Amygdala (tissue), 56 donors: ENCODE measurements at places on chromosomes 6 and 20.

DNA sequence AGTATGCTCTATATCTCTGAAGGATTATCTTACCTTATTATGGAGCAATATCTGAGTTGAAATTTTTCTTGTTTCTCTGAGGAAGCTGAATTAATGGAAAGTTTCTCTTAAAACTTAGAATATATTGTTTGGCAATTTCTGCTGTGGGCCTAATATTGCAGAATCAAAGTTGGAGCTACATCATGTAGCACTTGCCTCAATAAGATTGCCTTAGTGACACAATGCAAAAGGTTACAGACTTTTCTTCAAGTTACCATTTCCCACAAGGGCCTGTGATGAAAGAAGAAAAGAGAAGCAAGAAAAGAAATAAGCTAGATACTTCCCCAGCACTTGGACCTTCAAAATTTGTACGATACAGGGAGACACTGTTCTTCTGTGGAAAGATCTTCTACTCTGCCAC, 151.2 kb downstream of the SOBP start:
- no peak for DNase-seq

GRCh38 chr6:136740050-136740974, 52.0 kb downstream of the MAP3K5 start:
- no peak for DNase-seq

GRCh38 chr6:154058963-154059680, 20.1 kb downstream of the OPRM1 start:
- DNase-seq, result no peak

DNA sequence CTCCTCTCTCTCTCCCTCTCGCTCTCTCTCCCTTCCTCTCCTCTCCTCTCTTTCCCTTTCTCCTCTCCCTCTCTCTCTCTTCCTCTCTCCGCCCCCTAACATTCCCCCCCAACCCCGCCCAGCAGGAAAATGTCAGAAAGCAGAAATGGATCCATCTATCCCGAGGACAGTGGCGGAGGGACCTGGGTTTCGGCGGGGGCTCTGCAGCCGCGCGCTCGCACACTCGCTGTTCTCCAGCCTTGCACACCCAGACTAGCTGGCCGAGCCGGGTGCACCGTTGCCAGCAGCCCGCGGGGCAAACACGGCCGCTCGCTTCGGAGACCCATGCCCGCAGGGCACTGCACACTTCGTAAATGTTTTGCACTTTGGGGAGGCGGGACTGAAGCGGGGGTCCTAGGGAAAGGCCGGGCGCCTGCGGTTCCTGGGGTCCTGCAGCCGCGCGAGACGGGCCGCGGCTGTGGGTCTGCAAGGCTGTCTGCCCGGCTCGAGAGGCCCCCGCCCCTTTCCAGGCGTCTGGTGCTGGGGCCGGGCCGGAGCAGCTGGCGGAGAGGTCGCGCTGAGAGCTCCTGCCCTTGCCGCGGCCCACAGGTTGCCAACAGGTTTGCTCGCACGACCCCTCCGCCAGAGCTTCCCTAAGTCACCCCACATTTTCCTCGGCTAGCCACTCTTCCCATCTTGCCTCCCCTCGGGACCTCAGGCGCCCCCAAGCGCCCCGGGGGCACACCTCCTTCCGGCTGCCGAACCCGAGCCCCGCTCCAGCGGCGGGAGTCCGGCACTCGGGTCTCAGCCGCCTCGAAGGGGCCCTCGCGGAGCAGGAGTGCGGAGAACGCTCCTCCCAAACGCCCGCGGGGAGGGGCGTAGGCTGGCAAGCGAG, 818 bp upstream of the MDGA1 start:
- no peak for DNase-seq

- no peak for DNase-seq
These were observed 225.5 kb downstream of the BCKDHB start for GRCh38 chr6:80331974-80332373.

DNA sequence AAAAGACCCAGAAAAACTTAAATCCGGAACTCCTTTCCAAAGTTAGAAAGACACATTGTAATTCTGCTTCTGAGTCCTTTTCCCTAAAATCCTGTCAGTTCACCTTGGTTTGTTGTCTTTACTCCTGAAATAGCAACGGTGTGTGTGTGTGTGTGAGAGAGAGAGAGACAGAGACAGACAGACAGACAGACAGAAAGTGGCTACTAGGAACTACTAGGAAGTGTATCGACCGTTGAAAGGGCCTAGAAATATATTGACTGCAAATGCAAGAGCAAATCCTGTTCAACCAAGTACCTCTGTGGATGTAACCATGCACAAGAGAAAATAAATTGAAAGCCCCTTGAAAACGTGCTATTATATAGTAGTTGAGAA, 100.0 kb upstream of the MLIP start:
- no peak for DNase-seq

DNA sequence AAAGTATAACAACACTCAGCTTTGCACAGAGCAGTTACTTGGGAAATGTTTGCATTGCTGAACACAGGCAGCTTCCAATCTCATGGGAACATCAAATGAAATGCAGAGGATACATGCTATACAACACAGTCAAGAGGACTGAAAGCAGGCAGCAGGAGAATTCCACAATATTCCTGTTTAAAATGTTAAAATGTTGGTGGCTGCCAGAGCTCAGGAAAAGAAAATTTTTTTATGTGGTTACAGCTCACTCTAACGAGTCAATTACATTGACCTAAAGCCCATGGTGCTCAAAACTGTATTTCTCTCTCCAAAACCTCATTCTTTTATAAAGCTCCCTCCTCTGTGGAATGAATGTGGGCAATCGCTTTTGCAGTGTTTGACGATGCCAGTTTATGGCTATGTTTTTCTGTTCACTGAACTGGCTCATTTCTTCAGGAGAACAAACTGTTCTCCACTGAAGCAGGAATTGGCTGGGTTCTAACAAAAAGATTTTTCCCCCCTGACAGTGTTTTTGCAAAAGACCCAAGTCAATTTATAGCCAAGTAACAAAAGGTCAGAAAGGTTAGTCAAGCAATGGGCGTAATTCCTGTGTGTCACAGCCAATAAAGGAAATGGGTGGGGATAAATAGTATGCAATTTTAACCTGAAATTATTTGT, 69.0 kb downstream of the ZHX3 start:
- DNase-seq, result no peak

DNA sequence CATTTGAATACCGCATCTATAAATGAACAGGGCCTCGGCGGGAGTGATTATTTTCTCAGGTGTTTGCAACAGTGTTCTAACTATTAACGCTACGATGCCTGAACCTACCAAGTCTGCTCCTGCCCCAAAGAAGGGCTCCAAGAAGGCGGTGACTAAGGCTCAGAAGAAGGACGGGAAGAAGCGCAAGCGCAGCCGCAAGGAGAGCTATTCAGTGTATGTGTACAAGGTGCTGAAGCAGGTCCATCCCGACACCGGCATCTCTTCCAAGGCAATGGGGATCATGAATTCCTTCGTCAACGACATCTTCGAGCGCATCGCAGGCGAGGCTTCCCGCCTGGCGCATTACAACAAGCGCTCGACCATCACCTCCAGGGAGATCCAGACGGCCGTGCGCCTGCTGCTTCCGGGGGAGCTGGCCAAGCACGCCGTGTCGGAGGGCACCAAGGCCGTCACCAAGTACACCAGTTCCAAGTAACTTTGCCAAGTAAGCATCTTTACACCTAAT, 70.9 kb downstream of the HFE start:
- peak; percentile 88 for DNase-seq
